ENCODE measurements at places on chromosomes 3 and 15.

DNA sequence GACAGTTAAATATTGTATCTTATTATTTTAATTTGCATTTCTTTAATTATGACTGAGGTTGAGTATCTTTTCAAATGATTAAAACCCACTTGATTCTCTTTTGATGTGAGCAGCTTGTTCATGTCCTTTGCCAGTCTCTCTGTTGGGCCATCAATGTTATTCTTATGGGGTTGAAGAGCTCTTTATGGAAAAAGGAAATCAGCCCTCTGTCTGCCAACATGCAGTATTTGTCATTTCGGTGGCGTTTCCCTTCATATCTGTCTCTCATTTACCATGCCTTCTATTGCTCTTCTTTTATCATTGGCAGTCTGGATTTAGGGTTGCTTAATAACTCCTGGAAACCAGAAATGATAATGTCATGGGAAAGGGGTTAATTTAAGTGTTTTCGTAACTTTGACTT, 340.7 kb upstream of the DNAJC19 start:
- DNase-seq = no peak

- DNase-seq = no peak
Measured at GRCh38 chr15:84816694-84817465, at the start of gene ALPK3. TSS of gene ALPK3 (plus strand) at chr15:84817356. CDS start at chr15:84817453, 97 bp downstream.

GRCh38 chr15:39588531-39589192, 7.8 kb downstream of the THBS1 start:
- DNase-seq = no peak

DNA sequence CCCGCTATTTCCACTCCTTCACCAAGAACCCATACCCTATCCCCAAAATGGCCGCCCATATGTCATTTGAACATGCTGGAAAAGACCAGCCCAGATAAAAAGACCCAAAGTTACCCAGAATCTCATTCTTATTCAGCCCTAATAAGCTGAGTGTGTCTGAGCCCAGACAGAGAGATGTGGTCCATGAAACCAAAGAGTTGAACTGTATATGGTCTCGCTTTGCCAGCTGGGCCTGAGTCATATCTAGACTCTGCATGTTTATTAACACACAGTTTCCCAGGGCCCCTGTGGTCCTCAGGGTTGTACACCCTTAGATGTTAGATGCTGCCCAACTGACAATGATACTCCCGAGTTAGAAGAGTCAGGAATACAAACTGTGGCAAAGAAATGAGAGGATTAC, 201.9 kb upstream of the STRIT1 start:
- DNase-seq = no peak

- DNase-seq = no peak
Measured at GRCh38 chr3:111737047-111737705, 121.9 kb upstream of the PHLDB2 start.

- no peak for DNase-seq
Measured at GRCh38 chr3:10781981-10782380, 34.0 kb upstream of the SLC6A11 start.

DNA sequence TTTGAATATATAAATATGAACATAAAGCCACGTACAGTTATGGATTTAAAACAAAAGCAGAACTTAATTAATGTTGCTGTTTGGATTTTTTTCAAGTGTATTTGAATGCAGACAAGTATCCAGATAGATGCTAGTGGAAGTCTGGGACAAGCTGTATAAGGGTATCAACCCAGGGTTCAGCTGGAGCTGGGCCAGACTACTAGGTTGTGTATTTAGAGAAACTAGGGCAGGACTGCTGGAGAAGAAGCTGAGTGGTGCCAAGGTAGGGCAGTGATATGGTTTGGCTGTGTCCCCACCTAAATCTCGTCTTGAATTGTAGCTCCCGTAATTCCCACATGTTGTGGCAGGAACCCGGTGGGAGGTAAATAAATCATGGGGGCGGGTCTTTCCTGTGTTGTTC, 189.8 kb upstream of the CTDSPL start:
- no peak for DNase-seq

All from C1 segment of cervical spinal cord (tissue), 14 donors.